ENCODE measurements at places on chromosomes 6 and 20.

DNA sequence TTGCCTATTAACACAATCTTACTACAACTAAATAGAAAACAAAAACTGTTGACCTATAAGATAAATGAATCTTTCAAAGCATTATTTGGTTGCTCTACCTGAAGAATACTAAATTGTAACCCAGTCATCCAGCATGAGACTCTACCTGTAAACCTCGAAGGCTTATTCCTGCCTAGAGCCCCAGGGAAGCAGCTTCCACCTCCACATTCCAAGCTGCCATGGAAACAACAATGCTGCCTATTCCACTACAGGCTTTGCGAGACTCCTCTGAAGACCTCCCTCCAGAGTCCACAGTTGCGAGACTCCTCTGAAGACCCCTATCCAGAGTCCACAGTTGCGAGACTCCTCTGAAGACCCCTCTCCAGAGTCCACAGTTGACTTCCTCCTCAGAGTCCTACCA, 15.7 kb downstream of the GMDS start:
- no peak for DNase-seq

GRCh38 chr6:160750276-160750689, 48.2 kb downstream of the PLG start:
- no peak for DNase-seq

GRCh38 chr20:38434770-38435554, at the start of gene SNHG17:
Gene SNHG17 (minus strand): TSS chr20:38435328.
- peak; percentile 86 for DNase-seq

- no peak for DNase-seq
Observed at GRCh38 chr20:57818418-57819181, 108.8 kb upstream of the PMEPA1 start.

DNA sequence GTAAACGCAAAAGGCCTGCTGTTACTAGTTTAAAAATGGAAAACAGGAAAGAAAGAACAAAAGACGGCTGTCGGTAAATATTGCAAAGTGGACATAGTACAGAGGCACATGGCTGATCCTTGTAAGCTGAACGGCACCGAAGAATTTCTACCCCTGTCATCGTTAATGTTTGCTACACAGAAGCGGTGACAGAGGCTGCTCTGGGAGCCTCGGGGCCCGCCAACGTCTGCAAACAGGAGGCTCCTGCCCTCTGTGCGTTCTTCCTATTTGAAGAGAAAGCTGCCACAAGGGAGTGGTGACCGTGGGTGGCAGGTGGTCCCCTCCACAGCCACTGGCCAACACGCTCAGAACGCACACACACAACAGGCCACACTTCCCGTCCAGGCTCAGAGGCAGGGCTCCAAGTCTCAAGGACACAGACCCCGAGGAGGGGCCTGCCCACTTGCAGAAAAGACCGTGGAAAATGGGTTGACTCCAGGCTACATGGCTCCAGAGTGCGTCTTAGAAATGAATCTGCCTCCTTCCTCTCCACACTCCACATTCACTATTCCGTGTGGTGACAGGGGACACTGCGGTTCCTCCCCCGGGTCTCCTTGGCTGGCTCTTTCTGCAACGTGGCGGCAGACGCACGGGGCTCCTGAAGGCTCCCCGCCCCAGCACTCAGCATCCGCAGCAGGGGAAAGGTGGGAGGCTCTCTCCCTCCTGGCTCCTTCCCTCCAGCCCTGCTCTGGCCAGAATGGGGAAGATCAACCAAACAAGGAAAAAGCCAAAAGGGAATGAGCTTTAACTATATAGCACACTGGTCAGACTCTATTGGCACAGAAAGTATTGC, 64.5 kb downstream of the GMPR start:
- no peak for DNase-seq

DNA sequence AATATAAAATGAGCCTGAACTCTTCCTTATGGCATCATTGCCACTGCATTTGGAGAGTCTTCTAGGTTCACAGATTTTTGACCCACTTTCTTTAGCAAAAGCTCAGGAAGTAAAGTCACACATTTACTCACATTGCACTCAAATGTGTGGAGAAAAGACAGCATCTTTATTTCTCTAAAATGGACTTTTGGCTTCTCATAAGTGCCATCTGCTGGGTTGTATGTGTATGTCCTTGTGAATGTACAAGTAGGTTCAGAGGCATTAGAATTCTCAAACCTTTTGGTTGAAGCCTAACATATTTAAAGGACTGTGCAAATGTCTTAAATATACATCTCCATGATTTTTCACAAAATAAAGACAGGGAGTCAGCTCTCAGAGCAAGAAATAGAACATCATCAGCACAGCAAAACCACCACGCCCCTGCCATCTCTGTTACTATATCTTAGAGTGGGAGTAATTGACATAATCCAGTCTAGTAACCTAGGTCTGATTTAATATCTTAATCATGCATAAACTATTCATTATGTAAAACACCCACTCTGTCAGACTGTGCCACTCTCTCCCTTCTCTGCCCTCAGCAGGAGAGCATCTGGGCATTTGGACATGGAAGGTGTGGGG, 42.2 kb upstream of the SPTLC3 start:
- DNase-seq, result no peak

- DNase-seq, result no peak
Observed at GRCh38 chr6:41488433-41489119, 57.6 kb upstream of the FOXP4 start.

DNA sequence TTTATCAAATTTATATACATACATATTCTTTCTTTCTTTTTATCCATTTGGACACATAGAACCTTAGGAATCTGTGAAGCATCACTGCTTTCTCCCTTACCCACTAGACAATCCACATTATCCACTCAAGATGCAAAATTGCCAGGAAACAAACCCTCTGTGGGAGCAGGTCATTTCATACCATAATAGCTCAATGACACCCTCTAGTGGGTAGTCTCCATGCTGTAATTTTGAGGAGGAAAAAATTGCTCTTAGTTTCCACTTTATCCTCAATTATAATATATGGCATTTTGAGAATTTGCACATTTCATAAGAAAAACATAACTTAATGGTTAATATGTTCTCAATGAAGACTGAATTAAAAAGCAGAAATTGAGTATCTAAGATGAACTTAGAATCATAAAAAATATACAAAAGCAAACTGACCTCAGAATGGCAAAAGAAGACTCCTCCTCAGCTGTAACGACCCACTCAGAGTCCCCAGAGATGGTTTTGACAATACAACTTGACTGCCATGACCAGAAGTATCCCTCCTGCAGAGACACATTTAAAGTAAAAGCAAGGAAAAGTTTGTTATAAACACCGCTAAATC, 164.1 kb downstream of the FRK start:
- DNase-seq, result no peak

DNA sequence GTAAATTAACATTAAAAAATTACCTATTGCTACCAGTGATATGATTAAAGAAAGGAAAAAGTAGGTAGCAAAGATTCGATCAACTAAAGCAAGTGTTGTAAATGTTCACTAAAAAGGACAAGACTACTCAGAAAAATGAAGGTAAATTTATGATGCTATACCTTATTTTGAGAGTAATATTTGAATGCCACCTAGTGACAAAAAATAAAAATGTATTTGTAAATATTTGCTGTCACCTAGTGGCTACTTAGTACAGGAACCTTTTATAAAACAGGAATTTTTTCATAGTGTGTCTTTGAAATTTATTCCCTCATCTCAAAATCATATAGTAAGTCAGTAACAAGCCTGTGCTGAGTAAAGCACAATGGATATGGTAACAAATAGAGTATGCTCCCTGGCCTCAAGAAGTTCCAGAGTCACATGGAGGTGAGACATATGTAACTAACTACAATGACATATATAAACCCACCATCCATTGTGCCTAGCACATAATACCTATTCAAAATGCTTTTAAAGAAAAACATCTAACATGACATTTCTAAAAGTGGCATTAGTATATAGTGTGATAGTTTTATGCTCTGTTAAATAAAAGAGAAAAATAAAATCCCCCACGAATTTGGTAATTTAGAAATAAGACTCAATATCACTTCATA, 193.1 kb upstream of the SIM1 start:
- DNase-seq, result no peak

DNA sequence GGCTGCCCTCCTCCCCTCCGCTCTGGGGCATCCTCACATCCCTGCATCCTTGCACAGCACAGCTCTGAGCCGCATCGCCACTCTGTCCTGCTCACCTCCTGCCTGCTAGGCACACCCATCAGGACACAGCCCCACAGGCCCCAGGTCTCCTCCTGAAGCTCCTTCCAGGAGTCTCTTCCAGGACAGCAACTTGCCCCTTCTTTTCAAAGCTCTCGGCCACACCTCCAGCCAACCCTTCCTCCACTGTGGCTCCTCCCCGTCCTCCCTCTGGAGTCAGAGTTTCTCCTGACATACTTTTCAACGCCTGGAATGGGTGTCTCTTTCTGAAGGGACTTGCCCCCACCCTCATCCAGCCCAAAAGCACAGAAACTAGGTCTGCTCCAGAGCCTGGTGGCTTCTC, 77.3 kb downstream of the SLC23A2 start:
- DNase-seq, result no peak

- DNase-seq, result no peak
Observed at GRCh38 chr20:33412484-33412838, 11.1 kb upstream of the CDK5RAP1 start.

DNA sequence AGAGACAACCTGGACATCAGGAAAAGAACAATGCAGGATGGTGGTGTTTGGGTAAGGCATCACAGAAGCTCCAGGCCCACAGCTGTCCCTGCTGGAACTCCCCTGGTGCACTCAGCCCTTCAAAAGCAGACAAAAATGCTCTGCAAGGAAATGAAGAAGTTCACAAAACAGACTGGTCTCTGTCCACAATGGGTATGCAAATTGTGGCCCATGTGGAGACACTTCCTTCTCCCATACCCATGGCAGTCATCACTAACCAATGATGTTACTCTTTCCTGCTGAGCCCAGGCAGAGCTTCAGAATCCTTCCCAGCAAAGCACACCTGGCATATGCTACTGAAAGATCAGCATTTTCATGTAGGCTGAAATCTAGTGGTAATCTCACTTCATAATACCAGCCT, 42.6 kb upstream of the PXDC1 start:
- no peak for DNase-seq

GRCh38 chr6:17999425-17999824, 12.0 kb upstream of the KIF13A start:
- DNase-seq, result no peak
